MCF 10A (cell line): ENCODE measurements at places on chromosomes 2 and 18.

GRCh38 chr2:47208852-47209606, 53.9 kb upstream of the STPG4 start:
- DNase-seq: peak; percentile 69

- no peak for DNase-seq
Observed at GRCh38 chr18:78430131-78430758, 549.4 kb upstream of the SALL3 start.

- DNase-seq: no peak
Observed at GRCh38 chr2:86224645-86225355, 25.5 kb downstream of the MRPL35 start.

- DNase-seq: peak; percentile 8
Observed at GRCh38 chr2:43832457-43832856, 6.2 kb downstream of the ABCG5 start.

- DNase-seq: peak; percentile 95
Observed at GRCh38 chr2:234881413-234882241, 70.2 kb upstream of the SH3BP4 start.

DNA sequence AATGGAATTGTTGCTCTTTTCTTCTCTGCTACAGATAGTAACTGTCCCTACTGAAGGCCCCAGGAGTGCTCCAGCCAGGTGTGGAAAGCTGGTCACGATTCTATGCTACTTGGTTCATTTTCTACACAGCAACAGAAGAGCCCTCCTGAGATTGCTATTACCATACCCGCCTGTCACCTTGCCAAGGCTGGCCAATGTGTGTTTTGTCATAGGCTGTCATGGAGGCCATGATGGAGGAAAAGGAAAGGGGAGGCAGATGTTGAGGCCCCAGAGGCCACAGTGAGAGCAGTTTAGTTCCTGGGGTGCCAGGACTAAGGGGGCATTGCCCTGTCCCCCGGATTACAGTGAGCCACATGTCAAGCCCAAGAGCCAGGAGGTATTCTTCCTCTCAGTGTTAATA, 952 bp downstream of the ELMOD3 start:
- DNase-seq: no peak

- no peak for DNase-seq
Observed at GRCh38 chr2:39975476-39976020, 196.5 kb upstream of the THUMPD2 start.

GRCh38 chr2:186946896-186947467, 98.0 kb upstream of the ZSWIM2 start:
- no peak for DNase-seq

DNA sequence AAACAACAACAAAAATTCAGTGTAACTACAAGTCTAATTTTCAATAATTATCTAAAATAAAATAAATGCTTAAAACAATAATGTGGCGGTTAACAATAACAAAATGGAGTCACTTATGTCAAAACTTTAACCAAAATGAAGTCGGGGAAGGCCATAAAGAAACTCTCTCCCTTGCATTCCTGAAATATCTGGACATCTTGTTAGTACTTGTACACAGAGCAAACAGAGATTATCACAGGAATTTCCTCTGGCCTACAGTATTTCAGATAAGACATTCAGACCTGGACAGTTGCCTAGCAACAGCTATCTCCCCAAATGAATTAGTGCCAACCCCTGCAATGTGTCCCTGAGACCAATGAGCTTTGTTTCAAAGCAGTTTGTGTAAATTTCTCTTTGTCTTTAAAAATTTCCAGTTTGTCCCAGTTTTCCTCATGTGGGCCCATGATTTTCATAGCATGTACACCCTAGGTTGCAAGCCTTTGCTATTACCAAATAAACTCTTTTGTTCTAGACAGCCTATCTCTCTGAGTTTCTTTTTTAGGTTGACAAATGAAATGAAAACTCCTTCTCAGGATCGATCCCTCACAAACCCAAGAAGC, 68.6 kb downstream of the EXOC6B start:
- no peak for DNase-seq

DNA sequence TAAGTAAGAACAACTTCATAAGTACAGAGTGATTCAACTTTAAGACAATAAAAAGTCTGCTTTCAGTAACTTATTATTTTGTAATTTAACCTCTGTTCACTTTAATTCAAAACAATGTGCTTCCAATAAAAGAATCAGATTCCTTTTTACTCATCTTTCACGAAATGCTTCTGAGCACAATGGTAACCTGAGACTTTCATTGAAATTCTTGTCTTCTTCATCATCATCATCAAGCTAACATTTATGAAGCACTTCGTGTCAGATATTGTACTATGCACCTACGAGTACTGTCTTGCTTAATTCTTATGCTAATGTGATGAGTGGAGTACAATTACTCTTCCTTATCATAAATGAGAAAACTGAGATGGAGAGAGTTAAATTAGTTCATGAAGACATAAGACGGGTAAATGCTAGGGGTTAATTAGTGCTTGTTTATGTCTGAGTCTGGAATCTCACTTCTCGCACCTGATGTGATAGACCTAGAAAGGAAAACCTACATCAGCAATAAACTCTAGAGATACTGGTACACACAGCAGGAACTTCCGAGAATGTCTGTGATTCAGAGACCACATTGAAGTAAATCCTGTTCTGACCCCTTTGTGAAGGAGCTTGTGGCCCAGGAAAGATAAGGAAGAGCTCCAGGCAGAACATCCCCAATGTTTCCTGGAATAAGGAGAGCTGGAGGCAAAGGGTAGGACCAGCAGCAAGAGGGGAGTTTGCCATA, 227.6 kb upstream of the ETAA1 start:
- peak; percentile 23 for DNase-seq

DNA sequence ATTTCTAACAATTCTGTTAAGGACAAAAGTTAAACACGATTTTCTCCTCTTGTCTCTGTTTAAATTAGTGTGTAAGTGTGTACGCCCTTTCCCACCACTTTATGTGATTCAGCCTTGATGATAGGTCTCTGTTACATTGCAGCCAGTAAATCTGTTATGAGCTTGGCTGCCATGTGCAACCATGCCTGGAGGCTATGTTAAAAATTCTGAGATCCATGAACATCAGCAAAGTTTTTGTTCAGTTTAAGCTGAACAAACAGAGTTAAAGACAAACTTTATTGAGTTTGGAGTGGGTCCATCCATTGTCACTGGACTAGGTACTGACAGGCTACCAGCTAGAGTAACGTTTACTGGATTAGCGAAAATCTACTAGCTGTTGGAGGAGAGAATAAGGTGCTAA, 110.4 kb downstream of the NCKAP5 start:
- DNase-seq: no peak

DNA sequence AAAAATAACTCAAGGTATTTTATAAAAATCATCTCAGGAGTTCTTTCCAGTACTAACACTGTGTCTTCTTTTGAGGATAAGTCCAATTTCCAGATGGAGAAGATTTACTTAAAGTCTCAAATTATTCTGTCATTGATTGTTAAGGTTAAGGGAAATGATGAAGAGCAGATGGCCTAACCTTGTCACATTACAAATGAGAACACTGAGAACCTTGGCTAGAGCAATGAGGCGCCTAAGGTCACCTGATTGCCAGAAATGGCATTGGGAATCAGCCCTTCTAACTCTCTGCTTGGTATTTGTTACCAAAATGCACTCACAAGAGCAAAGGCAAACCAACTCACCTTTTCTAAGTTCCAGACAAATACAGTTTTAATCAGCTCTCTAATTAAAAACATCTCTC, 835.1 kb downstream of the RNF144A start:
- no peak for DNase-seq

DNA sequence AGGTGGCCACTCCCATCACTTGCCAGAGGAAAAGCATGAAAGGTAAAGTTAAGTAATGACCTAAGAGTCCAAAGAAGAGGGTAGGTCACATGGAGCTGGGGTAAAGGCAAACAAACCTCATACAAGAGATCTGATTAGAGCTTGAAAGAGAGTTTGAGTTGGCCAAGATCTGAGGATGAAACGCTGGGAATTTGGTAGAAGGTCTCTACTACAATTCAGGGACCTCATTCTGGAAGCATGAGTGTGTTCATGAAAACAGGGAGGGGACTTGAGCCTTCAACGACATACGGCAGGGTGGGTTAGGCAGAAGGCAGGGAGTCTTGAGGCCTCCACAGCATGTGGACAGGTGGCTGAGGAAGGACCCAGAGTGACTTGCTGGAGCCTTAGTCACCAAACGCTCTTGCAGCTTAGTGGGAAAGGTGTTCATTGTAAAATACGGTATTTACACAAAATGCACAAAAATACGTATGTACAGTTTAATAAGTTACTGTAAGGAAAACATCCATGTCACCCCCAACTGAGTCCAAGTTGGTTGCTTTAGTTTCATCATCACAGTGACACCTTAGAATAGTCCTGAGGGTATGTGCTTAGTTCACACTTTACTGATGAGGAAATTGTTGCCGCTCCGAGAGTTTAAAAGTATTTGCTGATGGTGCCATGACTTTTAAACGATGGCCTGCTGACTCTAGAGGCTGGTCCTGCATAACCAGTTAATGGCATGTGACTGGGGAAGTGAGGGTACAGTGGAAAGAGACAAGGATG, 5.0 kb upstream of the FARP2 start:
- no peak for DNase-seq

GRCh38 chr18:23856466-23857163, 157.9 kb upstream of the TTC39C start:
- DNase-seq: peak; percentile 26

- peak; percentile 62 for DNase-seq
Observed at GRCh38 chr2:141021109-141021508, 1109.7 kb downstream of the LRP1B start.

DNA sequence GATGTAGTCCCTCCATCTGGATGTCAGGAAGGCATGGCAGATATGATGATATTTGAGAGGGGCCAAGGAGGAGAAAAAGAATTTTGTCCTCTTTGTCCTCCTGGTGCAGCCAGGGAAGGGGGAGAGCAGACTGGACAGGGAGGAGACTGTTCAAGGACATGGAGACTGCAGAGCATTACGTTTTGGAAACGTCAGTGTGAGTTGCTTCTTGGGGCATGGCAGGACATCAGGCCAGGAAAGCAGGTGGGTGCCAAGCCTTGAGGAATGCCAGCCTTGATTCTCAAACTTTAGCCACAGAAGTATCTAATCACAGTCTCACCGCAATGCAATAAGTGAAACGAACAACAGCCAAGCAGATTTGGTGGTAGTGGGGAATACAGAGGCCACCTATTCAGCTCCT, 66.2 kb downstream of the BMP10 start:
- no peak for DNase-seq

DNA sequence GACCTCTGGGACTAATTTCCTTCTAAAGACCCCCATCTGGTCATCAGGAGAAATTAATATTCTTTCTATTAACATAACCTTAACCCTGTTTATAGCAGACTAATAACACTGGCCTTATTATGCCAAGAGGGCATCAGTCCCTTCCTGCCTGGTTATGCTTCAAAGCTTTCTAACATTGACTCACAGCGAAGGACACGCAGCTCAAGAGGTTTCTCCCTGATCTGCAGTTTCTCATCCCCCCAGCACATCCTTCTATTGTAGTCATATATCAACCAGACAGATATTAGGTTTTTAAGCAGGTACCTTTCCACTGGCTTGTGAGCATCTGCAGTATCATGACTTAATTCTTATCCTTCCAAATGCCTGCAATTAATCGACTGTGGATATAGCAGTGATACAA, 100.0 kb upstream of the CXCR4 start:
- DNase-seq: no peak

GRCh38 chr2:127083819-127084503, 23.0 kb downstream of the BIN1 start:
- peak; percentile 87 for DNase-seq

GRCh38 chr2:12589802-12590320, 126.9 kb upstream of the TRIB2 start:
- DNase-seq: no peak

GRCh38 chr2:181250691-181251090, 206.5 kb upstream of the ITGA4 start:
- DNase-seq: peak; percentile 59

- no peak for DNase-seq
Observed at GRCh38 chr18:74179623-74180199, 31.4 kb downstream of the TIMM21 start.

DNA sequence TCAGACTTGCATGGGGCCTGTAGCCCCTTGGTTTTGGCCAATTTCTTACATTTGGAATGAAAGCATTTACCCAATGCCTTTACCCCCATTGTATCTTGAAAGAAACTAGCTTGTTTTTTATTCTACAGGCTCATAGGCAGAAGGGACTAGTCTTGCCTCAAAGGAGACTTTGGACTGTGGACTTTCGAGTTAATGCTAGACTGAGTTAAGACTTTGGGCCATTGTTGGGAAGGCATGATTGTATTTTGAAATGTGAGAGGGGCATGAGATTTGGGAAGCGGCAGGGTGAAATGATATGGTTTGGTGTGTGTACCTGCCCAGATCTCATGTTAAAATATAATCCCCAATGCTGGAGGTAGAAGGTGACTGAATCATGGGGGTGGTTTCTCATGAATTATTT, 13.4 kb upstream of the WDR75 start:
- no peak for DNase-seq

DNA sequence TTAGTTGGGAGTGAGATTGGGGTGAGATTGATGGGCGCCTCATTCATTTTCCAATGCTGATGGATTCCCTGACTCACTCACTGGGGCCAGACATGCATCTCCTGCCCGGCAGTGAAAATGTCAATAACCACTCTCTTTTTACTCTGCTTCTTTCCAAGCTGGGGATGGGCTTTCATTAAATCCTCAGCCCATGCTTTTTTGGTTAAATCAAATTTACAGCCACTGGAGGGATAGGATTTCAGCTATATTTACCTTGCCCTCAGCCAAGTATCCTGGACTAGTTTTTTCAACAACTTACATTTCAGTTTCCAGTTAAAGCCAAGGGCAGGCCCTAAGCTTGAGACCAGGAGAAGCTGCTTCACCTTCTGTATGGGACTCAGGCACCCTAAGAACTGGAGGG, 162.8 kb downstream of the TSN start:
- no peak for DNase-seq

DNA sequence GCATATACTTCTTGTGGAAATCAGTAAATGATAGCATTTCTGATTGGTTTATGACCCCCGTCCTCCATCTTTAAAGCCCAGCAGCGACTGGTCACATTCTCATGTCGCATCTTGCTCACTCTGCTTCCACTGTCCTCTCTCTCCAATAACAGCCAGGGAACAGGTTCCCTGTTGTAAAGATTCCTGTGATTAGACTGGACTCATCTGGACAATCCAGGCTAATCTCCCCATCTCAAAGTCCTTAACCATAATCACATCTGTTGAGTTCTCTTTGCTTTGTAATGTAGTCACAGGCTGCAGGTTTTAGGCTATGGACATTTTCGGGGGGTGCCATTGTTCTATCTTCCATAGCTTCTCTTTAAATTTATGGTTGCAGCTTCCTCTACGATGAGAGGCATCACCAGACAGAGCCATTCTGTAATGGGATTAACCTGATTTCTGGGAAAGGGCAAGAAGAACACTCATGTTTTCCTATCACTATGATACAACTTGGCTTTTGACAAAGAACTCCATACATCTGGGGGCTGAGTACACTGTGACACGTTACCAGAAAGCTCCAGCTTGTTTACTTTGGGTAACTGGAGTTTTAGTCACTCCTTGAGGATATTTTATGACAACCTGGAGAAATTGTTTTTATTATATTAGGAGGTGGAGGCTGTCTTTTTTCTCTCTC, 159.0 kb downstream of the NYAP2 start:
- DNase-seq: no peak
